ENCODE measurements at places on chromosomes 12 and 14.

DNA sequence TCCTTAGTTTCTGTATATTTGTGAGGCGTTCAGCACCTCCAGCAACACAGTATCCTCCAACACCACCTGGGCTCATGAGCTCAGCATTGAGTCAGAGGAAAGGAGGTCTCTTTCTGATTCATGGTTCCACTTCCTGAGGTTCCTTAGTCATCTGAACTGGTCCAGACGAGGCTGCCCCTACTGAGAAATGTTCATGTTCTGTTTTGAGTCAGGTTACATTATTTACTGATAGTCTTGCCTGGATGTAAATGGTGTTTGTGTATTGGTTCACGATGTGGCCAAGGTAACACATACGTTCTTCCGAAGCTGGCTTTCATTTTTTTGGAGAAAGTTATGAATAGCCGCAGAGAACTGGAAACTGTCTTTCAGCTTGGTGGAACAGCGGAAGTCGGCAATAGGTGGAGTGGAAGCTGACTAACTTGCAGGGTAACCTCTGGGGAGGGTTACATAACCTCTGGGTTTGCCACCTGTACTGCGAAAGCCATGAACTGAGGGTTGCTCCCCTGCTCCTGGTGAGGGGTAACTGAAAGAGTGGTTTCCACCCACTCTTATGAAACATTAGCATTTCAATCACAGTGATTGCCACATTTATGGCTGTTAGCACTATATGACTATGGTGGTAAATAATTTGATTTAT is 42.2 kb upstream of the MANSC4 start:
- DNase-seq, result peak; percentile 38

DNA sequence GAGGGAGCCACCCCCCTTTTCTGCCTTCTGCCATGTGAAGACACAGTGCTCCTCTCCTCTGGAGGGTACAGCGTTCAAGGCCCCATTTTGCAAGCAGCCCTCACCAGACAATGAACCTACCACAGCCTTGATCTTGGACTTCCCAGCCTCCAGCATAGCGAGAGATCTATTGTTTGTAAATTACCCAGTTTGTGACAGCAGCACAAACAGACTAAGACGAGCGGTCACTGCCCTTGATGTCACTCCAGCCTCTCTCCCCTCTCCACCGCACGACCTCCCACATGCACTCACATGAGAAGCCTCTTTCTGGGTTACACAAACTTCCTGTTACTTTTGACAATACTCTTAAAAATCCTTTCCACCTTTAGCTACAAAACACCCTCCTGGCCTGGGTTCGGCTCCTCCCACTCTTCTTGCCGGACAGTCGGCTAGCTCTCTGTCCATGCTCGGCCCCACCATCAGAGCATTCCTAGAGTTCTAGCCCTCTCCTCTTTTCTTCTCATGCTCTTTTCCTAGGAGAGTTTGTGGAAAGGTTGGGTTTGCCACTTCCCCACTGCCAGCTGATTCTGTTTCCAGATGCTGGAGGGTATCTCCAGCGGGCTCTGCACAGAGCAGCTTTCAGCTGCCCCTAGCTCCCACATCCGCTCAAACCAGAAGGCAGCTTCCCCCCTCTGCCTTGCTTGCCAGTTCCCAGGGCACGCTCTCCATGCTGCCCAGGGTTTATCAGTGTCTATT is 124.3 kb downstream of the FOXN3 start:
- DNase-seq, result no peak

GRCh38 chr14:54317391-54317790 is 79.4 kb upstream of the CDKN3 start:
- no peak for DNase-seq

GRCh38 chr12:127944211-127944899 is 322.6 kb upstream of the TMEM132C start:
- no peak for DNase-seq

- no peak for DNase-seq
These were observed 337.5 kb upstream of the PDE3A start for GRCh38 chr12:20030826-20031225.

- no peak for DNase-seq
These were observed 26.3 kb downstream of the LRIG3 start for GRCh38 chr12:58894040-58894439.

GRCh38 chr14:99236386-99237138 is 35.4 kb downstream of the BCL11B start:
- no peak for DNase-seq

DNA sequence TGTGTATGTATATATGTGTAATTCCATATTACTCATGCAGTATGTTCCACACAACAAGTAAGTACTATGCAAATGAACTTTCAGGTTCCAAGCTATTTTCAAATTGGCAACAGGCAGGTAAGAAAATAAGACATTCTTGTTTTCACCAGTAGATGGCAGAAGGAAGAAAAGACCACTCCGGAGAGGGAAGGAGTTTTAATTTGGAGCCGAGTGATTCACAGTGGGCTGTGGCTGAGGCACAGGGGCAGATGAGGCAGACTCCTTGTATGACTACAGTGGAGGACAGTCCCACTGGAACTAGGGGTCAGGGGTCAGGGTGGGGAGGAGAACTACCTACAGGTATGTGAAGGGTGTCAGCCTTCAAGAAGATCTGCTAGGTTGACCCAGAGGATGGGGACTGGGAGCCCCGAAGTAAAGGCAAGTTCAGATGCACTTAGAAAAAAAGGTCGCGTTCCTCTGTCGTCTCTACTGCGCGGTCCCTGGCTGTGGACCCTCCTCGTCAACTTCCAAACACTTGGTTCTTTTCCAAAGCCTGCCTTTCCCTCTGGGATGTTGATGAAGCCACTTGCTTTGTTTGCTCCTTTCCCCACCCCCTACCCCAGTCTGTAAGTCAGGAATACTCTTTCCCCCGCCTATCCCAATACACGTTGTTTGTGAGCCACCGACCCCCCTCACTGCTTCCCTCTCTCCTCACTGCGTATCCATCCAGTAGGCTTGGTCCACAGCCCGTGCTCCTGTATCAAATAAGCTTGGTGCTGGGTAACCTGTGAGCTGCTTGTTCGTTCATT is 24.1 kb downstream of the DDX47 start:
- peak; percentile 1 for DNase-seq

GRCh38 chr12:52684431-52684830 is 4.2 kb upstream of the KRT1 start:
- DNase-seq, result no peak

DNA sequence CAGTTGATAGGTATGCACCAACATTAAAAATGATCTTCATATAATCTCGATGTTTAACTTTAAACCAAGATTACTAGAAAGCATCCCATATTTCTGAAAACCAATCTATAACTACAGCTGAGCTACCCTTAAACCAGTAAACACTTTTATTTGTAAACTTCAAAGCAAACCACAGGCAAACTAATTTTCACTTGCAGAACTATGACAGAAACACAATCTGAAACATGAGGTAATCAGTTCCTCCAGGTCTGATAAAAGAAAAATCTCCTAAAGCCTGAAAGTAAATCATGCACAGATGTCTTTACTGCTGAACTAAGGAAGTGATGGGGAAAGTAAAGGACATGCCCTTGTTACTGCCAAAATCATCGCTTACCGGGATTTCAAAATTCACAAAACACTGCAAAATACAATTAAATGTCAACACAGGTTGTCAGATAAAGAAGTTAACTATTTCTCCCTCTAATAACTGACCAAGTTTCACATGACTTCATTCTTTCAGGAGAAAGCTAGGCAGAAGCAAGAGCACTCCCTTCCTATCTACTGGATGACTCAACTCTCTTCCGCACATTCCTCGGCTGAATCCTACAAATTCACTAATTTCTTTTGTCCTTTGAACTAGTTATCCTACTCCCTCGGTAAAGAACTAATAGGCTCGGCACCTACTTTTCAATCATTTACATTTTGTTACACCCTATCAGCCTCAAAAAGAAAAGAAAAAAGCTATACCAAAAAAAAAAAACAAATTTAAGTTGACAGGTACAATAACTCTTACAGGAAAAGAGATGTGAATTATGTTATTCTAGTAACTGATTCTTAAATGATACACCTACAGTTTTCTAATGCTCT is 1.4 kb downstream of the EEA1 start:
- DNase-seq, result no peak

DNA sequence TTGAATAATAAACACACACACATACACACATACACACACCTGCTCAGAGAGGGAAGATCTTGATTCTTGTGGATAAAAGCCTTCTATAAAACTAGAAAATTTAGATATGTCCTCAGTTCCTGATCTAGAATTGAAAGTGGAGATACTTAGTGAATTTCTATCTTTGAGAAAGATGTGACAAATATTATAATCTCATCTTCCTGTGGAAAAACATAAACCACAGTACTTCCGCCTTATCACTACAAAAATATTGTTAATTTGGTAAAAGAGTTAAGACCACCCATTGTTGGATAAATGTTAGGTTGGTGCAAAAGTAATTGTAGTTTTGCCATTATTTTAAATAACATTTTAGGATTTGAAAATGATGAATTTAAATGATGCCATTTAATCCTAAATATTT is at the start of gene KLRK1:
Gene KLRK1, minus strand, starts transcription at position 138 of the 400 bp plus-strand sequence. CDS start 1,231 bp downstream, outside the sequence.
- no peak for DNase-seq

DNA sequence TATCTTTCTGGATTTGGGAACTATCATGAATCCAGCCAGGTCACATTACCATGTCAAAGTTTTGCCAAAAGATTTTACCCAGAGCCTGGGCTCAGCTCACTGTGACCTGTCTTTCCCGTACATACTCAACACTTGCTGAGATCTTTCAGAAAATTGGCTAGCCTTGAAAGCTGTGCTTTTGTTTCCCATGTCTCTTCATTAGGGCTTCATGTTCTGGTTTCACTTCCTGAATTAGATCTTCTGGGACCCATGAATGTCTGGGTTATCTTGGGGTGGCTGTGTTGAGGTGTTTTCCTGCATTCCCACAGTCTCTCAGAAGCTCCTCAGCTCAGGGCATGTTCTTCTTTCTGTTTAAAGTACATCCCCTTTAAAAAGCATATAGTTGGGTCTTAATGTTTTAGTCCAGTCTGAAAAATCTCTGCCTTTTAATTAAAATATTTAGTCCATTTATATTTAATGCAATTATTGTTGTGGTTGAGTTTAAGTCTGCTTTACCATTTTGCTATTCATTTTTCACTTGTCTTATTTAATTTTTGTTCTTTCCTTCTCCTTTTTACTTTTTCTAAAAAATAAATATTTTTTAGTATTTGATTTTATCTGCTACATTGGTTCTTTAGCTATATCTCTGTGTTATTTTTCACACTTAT is 242.7 kb downstream of the VRK1 start:
- no peak for DNase-seq

GRCh38 chr14:60508707-60509437 is at the start of gene SIX6:
Gene SIX6 (plus strand): TSS chr14:60509146. CDS start chr14:60509399, 253 bp downstream.
- DNase-seq, result no peak

- no peak for DNase-seq
These were observed 24.6 kb downstream of the TTC9 start for GRCh38 chr14:70666361-70666686.

GRCh38 chr12:87302126-87302745 is 727.0 kb downstream of the C12orf50 start:
- DNase-seq, result no peak

- DNase-seq, result no peak
These were observed 109.7 kb downstream of the ADGRD1 start for GRCh38 chr12:131063413-131063812.

DNA sequence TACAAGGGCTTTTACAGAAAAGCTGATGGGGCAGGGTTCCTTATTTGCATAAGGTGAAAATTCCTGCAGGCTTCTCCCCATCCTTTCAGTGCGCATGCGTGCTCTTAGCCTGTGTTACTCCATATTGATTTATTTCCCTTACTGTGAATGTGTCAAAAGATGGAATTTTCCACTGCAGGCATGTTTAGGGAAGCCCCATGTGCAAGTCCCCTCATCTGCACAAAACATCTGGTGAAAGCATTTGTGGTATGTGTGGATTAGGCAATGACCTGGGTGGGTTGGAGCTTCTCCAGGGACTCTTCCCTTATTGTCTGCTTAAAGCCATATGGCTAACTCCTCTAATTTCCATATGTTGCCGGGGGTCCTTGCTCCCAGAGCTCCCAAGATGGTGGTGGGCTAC is 912.7 kb upstream of the LRFN5 start:
- DNase-seq, result no peak

DNA sequence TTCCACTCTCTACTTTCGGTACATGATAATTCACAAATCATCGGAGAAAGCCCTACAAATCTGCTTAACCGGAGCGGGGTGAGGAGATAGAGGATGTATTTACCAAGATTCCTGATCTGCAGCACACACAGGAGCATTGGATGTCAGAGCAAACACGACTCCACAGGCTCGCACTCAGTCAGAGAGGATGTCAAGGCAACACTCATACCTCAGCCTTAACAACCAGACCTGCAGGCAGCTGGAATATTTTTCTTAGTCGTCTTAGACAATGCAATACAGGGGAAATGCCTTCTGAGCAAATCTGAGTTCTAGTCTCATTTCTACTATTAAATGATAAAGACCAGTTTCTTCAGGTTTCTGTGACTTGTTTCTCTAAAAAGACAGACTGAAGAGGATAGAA is 159.3 kb upstream of the CPNE8 start:
- DNase-seq, result no peak

DNA sequence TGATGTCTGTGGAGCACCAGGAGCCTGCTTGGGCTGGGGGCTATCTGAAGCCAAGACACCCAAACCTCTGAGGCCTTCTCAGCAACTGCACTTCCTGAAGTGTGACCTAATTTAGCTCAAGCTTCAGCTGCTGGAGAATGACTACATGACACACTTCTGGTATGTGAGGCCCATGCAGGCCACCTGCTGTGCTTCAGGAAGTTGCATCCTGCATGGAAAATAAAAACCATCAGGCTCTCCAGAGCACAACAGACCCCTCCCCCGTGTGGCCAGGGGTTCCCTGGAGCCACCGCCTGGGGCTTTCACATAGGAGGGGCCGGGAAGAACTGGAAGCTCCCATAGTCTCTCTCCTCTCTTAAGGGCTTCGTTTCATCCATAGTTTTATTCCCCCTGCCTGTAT is 217.7 kb downstream of the SLC15A4 start:
- no peak for DNase-seq

DNA sequence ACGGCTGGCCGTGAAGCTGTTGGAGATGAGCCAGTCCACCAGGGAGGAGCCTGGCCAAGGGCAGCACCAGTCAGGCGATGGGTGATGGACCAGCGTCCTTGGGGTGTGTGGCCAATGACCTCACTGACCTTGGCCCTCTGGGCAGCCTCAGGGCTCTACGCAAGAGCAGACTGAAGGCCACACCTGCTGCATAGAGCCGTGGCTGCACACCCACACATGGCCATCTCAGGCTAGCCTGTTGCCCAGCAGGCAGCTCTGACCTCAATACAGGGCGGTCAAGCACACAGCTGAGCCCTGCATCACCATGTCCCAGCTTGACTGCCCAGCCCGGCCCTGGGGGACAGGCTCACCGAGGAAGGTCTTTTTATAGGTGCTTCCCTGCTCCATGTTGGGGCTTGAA is 19.2 kb downstream of the PLEK2 start:
- DNase-seq, result no peak

- no peak for DNase-seq
These were observed 45.7 kb upstream of the PDZRN4 start for GRCh38 chr12:41142376-41142775.

DNA sequence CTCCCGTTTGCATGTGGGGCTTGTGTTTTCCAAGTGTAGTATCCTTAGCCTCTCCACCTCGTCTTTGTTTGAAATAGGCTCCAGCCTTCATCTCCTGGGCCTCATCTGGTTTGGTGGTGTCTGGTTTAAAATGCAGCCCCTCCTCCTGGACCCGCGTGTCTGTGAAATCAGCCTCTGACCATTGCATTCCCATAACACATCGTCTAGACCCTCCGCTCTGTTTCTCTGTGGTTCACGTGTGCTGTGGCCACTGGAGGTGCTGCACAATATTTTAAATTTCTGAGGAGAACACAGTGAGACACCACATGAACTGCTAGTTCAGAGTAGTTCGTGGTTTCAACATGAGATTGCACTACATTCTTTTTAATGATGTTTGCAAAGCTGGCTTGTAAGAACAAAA is 35.6 kb downstream of the UBE3B start:
- no peak for DNase-seq

- DNase-seq, result no peak
These were observed 502 bp downstream of the KIF26A start for GRCh38 chr14:104138718-104139459.

All from stimulated activated CD8-positive, alpha-beta memory T cell treated with anti-CD3 and anti-CD28 coated beads, Interleukin-4, amount 100 ng/mL, for 4 hours (primary cell).